ENCODE measurements at places on chromosomes 13 and 19.

DNA sequence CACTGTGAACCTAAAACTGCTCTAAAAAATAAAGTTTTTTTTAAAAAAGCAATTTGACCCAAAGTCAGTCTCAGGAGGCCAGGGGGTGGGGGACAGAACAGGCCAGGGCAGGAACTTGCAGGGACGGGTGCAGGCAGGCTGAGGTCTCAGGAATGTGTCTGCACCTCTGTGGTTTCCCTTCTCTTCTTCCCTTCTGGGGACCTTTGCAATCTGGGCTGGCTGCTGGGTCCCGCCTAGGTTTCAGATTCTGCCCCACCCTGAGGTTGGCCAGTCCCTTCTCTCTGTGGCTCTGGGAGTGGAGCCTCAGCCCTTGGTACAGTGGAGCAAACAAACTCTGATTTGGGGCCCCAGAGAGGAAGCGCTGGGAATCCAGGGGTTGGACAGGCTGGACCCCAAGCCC lies 5.3 kb upstream of the F2RL3 start:
- DNase-seq, result no peak

- DNase-seq, result peak; percentile 45
Measured at GRCh38 chr19:44848036-44848811, 2.1 kb downstream of the NECTIN2 start.

GRCh38 chr13:75715601-75716523 lies 79.7 kb downstream of the LMO7 start:
- DNase-seq, result no peak

DNA sequence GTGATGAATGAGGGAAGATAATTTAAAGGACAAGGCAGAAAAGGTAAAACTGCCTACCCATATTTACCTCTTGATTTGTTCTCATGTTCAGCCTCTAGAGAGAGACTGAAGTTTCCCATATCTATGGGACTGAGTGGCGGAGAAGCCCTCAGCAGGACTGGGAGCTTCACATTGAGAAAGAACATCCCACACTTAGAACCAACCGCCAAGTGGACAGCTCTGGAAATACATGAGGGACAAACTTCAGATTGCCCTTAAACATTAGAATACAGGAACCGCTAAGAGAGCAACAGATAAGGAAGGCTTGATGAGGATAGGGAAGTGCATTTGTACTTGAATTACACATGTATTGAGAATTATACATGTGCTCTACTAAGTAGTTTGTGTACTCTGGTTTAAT lies 316.0 kb upstream of the MIR17HG start:
- no peak for DNase-seq

GRCh38 chr19:31955884-31956283 lies 389.5 kb upstream of the ZNF507 start:
- no peak for DNase-seq

GRCh38 chr13:93496985-93497673 lies 270.5 kb downstream of the GPC6 start:
- no peak for DNase-seq

DNA sequence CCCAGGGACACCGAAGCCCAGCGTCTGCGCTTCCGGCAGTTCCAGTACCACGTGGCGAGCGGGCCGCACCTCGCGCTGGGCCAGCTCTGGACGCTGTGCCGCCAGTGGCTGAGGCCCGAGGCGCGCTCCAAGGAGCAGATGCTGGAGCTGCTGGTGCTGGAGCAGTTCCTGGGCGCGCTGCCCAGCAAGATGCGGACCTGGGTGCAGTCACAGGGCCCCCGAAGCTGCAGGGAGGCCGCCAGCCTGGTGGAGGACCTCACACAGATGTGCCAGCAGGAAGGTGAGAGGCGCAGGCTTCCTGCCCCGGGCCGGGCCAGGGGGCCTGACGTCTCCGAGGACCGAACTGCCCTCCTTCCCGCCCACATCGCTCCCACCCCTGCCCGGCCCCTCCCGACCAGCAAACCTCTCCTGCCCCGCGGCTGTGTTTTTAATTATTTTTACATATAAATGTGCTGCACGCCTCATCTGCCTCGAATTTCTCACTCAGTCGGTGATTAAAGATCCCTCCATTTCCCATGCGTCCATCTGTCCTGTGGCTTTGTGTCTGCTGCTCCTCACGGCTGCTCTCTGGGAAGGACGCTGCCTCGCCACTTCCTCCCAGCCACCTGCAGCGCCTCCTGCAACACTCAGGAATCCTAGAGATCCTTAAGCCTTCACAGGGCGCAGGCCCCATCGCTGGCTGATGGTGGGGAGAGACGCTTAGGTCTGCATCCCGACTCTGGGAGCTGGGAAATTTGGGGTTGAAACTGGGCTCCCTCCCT lies 4.3 kb downstream of the ZSCAN1 start:
- DNase-seq, result no peak

DNA sequence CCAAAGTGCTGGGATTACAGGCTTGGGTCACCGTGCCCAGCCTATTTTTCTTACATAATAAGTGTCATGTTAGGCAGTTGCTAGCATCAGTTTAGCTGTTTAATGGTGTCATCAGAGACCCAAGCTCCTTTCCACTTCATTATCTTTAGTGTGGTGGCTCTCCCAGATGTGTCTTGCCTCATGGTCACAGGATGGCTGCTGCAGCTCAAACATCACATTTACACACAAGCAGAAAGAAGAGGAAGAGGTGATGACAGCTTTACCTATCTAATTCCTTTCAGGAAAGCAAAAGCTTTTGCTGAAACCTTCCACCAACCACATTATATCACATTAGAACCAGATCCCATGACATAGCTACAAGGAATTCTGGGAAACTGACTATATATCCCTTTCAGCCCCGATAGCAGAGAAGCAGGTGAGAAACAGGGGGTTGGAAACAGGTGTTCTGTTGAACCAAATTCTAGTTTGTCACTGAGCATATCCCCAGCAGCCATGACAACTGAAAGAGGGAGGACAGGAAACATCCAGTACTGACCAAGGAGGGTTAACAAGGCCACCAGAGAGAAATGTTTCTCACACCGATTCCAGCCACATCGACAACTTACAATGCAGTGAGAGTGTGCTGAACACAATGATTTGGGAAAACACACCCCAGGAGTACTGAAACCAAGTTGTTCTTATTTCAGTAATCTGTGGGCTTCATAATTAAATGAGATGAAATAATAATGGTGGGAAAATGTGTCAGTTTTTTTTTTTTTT lies 617.0 kb downstream of the UQCRFS1 start:
- DNase-seq, result no peak

GRCh38 chr13:71054358-71054757 lies 812.6 kb downstream of the DACH1 start:
- DNase-seq, result no peak

DNA sequence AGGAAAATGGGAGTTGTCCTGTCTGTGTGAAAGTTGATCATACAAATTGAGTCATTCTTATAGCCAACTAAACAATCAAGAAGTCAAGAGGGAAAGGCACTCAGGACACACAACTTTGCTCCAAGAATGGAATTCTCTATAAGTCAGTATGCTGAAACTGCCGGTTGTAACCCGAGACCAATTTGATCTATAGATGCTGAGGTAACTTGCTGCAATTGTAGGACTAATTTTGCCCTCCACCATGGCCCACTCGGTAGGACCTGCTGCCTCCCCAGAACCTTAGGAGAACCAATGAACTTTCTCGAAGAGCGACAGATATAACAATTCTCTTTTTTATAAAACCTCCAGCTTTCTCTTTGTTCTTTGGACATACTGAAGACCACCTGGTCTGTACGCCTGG lies 157.0 kb downstream of the RNF17 start:
- DNase-seq, result no peak

GRCh38 chr13:78600280-78600883 lies 3.0 kb downstream of the POU4F1 start:
- no peak for DNase-seq

DNA sequence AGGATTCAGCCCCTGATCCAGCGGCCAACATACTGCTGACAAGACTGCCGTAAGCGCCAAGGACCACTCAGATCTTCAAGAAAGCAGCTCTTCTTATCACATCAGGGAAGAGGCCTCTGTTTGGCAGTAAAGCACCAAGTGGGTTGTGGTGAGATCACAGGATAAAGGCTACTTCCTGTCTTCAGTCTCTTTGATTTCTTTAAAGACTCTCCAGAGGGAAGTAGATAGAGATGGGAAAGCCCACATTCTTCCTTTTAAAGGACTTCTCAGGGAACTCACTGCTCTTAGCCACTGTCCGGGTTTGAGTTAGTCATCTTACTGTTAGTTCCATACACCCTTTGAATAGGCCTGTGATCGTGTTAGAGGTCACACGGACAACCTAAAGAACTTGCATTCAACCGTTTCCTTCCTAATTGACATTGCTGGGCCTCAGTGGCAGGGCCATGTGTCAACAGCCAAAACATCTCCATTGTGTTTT lies 47.2 kb upstream of the POMP start:
- DNase-seq, result no peak

GRCh38 chr19:38564981-38565690 lies 52.6 kb downstream of the MAP4K1 start:
- no peak for DNase-seq

DNA sequence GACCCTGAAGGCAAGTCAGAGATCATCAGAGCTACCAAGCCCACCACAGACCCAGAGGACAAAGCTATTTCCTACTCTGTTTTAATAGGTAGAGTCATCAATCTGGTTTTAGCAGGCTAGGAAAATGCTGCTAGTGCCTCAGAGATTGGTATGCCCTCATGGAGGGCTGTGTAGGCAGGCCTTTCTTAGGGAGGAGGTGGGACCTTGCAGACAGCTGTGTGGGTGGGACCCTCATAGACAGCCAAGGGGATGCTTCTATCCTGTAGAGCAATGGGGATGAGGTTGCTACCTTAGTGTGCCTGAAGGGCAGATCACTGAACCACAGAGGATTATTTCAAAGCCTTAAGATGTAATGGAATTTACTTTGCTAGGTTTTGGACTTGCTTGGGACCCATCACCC lies 534.9 kb upstream of the KLF12 start:
- no peak for DNase-seq

DNA sequence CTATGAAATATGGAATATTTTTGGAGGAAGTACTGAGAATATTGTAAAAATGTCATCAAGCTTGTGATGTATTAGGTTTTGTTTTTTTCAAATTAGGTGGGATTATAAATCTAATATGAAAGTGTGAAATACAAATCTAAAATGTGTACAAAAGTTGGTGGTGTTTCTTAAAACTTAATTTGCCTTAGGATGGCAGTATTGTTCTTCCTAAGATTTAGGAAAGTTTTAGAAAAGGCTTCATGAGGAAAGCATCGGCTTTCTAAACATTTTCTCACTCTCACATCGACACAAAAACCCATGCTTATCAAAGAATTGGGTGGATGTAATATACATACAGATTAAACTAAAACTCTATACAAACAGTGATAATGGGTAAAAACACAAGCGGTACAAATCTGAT lies 972.0 kb upstream of the PCDH20 start:
- DNase-seq, result no peak

GRCh38 chr19:40862785-40863184 lies 12.5 kb upstream of the CYP2A6 start:
- DNase-seq, result no peak

- DNase-seq, result no peak
Measured at GRCh38 chr13:19069684-19070397, 111.8 kb downstream of the TUBA3C start.

- DNase-seq, result no peak
Measured at GRCh38 chr13:42071672-42072419, 23.4 kb downstream of the DGKH start.

- no peak for DNase-seq
Measured at GRCh38 chr13:94173312-94173854, 306.1 kb downstream of the DCT start.

GRCh38 chr19:6608940-6609339 lies 18.0 kb upstream of the CD70 start:
- no peak for DNase-seq

GRCh38 chr13:107066355-107066754 lies 498.4 kb upstream of the ARGLU1 start:
- DNase-seq, result no peak

DNA sequence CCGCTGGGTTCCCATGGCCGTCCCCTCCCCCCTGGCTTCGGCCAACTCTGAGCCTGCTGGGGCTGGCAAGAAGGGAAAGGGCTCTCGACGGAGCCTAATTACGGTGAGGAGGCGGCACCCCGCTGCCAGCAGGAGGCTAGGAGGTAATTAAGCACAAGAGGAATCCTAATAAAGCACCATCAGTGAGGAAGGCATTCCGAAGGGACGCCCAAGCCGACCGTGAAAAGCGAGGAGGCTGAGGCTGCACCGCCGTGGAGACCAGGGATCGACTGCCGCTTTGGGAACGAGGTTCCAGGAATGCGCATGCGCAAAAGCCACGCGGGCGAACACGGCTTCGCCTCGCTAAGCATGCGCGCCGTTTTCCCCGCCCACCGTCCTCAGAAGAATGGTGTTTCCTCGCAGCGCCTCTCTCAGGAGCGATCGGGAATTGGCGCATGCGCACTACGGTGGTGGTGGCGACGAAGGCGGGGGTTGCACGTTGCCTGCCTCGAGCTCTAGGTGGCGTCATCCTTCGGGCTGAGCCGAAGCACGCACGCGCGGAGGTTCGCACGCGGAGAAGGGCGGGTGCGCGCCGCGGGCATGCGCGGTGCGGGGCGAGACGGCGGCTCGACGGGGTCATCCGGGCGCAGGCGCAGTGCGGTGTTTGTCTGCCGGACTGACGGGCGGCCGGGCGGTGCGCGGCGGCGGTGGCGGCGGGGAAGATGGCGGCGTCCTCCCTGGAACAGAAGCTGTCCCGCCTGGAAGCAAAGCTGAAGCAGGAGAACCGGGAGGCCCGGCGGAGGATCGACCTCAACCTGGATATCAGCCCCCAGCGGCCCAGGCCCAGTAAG lies at the start of gene MAP2K7:
Gene MAP2K7, plus strand, starts transcription at position 634 of the 830 bp plus-strand sequence. Its CDS starts 68 bp downstream, at position 702.
- peak; percentile 99 for DNase-seq

DNA sequence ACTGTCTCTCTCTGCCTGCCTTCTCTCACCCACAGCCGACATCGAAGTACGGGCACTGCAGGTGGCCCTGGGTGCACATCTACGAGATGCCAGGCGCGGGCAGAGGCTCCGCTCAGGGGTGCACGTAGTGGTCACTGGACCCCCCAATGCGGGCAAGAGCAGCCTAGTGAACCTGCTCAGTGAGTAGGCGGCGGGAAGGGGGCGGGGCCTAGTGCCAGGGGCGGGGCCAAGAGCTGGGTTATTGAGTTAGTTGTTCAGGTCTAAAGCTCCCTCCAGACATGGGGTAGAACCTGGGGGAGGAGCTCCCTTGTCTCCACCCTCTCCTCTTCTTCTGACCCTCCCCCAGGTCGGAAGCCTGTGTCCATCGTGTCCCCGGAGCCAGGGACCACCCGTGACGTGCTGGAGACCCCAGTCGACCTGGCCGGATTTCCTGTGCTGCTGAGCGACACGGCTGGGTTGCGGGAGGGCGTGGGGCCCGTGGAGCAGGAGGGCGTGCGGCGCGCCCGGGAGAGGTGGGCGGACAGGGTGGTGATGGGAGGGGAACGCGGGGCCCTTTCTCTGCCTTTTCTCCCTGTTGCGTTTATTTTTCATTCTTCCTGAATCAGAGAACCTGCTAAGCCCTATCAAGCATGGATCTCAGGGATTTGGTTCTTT lies 1.9 kb downstream of the GTPBP3 start:
- DNase-seq, result no peak

GRCh38 chr13:59494560-59494970 lies 669.2 kb downstream of the DIAPH3 start:
- no peak for DNase-seq

DNA sequence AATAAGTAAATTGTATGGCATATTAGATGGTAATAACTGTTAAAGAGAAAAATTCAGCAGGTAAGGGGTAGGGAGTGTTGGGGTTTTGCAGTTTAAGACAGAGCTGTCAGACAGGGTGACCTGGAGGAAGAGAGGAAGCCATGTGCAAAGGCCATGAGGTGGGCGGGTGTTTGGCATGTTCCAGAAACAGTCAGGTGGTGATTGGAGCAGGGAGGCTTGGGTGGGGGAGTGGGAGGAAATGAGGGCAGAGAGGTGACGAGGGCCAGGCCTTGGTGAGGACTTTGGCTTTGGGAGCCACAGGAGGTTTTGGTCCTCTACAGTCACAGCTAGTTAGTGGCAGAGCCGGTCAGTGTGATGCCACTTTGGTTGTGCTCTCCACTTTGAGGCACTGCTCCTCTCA lies 20.1 kb downstream of the RYR1 start:
- DNase-seq, result no peak

Measured in left renal pelvis (tissue), 4 donors.